ENCODE measurements at places on chromosomes 2 and 18.

GRCh38 chr2:72579591-72580180 is 246.1 kb downstream of the EXOC6B start:
- no peak for DNase-seq

- DNase-seq, result no peak
These were observed 121.2 kb downstream of the IRS1 start for GRCh38 chr2:226678422-226678821.

DNA sequence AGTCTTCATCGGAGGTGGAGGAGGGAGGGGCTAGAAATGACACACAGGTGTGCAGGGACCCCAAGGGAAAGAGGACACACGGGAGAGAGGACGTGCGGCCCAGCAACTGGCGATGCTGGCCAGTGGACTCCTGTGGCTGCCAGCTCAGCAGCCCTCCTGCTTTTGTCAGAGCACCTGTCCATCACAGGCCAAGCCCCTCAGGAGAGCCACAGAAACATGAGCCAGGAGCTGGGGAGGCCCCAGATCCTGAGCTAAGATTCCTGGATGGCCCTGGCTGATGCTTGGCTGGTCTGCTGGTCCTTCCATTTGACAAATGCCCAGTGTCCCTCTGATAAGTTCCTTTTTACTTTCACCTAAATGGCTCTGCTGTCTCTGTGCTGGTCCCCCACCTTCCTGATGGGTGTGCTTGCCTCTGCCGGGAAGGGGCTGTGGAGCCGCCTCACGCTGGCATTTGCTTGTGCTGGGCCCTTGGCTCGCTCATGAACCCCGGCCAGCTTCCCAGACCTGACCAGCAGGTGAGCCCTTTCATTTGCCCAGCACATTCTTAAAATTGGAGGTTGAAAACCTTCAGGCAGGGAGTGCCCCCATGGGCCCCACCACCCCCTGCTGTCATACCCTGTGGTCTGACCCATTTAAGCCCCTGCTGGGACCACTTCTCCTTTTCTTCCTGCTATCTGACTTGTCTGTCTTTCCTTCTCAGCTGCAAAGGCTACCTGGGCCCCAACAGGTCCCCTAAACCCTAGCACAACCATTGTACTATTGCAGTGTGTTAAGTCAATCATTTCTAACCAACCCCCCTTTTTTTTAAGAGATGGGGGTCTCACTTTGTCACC is 37.3 kb downstream of the CYP27C1 start:
- DNase-seq, result no peak

GRCh38 chr18:31451625-31452024 is 4.1 kb downstream of the DSG3 start:
- DNase-seq, result no peak

GRCh38 chr2:101820519-101820918 is 123.0 kb downstream of the MAP4K4 start:
- DNase-seq, result no peak

DNA sequence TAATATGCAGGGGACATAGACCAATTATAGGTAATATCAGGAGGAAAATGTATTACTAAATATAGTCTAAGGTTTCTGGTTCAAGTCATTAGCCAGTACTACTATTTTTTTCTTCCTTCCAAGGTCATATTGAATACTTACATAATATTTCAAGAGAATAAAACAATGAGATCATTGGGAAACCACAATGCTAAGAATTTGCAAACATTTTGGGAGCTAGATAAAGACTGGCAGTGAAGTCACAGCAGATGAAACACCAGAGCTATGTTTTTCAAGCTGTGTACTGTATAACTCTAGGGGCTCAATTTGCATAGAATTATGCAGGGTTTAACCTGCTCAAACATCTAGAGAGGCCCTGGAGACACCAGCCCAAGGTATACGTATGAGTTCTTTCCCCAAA is 80.5 kb upstream of the KCNH7 start:
- no peak for DNase-seq

DNA sequence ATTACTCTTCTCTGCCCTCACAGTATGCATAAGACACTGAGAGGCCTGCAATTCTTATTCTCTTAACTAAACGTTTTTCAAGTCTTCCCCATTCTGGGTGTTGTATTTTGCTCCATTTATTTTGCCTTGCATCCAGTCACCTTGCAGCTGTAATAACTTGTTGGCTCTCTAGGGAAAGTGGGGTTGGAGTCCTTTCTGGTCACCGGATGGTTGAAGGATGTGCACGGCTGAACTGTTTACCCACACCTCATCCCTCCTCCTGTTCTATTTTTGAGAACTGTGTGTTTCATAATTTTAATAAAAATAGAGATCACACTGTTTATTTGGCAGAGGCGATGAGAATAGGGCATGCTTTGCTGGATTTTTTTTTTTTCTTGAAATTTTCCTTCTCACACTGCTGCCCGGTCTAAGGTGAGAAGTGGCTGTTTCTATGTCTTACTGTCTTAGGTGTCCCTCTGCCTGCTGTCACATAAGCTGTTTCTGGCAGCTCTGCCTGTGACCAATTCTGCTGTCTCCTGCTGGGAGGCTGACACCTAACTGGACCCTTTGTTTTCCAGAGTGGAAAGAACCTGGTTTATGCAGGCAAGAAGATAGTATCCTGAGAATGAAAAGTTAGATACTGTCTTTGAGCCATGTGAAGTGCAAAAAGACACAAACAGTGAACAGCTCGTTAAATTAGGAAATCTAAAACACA is 342.6 kb downstream of the DPP10 start:
- no peak for DNase-seq

- no peak for DNase-seq
These were observed 502.5 kb upstream of the ACVR2A start for GRCh38 chr2:147342329-147342728.

DNA sequence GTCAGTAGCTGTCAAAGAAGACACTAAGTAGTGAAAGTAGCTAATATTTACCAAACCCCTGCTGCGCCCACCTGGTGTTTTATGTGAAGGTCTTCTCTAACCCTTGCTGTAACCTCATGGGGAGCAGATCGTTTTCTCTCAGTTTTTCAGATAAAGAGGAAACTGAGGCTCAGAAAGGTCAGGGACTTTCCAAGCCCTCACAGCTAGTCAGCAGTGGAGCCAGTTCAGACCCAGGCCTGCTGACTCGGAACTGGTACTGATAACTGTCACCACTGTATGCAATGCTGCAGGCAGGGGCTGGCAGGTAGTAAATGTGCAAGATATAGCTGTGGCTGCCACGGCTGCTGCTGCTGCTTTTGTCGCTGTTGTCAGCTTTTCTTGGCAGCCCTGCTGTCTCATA is 69.1 kb downstream of the LRRFIP1 start:
- no peak for DNase-seq

DNA sequence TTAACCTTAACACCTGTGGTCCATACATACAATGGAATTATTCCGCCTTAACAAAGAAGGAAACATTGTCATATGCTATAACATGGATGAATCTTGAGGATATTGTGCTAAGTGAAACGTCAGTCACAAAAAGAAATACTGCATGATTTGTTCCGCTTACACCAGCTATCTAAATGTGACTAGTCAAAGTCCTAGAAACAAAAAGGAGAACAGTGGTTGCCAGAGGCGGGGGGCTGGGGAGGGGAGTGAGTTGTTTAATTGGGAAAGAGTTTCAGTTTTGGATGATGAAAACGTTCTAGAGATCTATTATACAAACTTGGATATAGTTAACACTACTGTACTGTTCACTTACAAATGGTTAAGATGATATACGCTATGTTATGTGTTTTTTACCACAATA is 72.0 kb downstream of the SPRED2 start:
- DNase-seq, result no peak

DNA sequence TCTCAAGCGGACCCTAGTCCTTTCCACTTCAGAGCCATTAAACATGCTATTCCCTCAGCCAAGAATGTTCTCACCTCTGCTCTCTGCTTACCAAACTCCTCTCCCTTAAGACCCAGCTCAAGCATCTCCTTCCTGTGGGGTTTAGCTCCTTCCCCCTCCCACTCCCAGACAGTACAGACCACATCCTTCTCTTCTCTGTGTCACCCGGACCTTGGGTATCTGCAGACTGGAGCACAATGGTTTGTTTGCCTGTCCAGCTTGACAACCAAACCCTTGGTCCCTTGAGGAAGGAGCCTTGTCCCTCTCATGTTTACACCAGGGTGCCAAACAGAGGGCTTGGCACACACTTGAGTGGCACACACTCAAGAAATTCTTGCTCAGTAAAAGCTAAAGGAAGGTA is 4.1 kb upstream of the CD8A start:
- no peak for DNase-seq

DNA sequence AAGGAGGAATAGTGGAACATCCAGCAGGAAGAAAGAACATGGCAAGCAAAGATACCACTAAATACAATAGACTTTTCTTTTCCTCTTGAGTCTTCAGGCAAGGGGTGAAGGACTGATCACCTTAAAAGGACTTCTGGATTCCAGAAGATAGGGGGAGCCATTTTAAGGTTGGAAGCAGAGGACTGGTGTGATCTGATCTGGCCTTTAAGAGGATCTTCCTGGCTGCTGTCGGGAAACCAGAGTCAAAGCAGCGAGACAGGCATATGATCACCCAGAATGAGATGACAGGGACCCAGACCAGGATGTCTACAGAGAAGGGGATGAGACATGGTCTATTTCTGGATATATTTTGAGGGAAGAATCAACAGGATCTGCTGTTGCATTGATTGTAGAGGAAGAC is 558.0 kb downstream of the STK39 start:
- DNase-seq, result no peak

DNA sequence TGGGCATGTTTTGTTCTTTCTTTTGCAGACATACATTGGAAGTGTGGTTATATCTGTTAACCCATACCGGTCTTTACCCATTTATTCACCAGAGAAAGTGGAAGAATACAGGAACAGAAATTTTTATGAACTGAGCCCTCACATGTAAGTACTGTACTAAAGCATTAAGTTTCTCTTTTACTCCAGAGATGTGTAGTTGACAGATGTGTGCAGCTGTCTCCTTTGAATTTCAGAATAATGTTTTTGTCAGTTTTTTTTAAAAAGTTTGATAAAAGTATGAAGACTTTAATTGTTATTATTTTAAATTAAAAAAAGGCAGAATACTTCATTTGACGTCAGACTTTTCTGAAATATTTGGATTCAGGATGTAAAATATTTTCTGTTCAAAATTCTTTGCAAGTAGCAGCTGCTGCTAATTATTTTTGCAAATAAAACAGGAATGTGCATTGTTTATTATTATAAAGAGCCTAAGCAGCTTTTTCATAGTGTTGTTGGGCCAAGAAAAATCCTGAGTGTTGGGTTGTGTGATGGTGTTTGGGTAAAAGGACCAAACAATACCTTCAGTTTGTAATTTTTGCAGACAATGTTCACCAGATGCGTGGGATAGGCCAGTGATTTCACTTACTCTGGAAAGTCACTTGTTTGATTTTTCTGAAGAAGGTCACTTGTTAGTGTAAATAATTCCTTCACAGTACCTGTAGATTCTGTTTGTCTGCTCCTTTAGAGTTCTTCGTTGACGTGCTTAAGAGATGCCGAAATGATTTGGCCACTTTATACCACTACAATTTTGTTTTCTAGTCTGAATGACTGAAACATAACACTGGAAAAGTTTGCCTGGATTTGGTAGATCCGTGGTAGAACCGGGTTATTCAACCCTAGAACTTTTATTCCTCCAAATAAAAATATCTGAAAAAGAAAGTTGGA is 51.1 kb downstream of the MYO1B start:
- no peak for DNase-seq

DNA sequence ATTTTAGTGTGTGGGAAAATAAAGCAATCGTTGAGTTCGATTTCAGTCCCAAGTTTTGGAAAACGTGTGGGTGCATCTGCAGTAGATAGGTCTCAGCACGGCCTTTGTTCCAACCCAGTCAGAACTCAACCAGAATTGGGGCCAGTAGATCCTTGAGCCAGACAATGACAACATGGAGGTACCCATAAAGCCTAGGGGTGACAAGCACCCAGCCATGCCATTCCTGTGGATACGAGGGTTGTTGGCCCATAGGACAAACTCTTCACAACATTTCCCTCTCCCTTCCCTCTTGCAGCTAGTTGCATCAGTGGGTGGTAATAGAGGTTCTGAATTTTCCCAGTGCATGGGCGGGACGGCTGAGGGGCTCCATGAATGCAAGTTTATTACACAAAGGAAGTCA is 60.1 kb downstream of the ST3GAL5 start:
- DNase-seq, result no peak

- no peak for DNase-seq
These were observed 26.9 kb upstream of the ASAP2 start for GRCh38 chr2:9179572-9180201.

- peak; percentile 35 for DNase-seq
These were observed 580 bp downstream of the NEDD4L start for GRCh38 chr18:58044370-58045241.

- no peak for DNase-seq
These were observed 397.1 kb downstream of the ERBB4 start for GRCh38 chr2:212141499-212141898.

DNA sequence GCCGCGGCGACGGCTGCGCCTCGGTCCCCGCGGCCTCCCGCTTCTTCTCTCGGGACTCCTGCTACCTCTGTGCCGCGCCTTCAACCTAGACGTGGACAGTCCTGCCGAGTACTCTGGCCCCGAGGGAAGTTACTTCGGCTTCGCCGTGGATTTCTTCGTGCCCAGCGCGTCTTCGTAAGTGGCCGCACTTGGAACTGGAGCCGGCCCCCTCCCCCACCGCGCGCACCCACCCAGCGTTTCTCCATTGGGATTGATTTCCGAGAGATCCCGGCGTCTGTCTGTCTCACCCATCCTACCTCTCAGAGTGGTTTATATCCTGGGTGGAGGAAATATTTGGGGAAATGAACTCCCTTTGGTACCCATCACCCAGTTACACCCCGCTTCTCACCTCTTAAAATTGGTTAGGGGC is 498 bp downstream of the ITGAV start:
- DNase-seq, result no peak

- no peak for DNase-seq
These were observed 12.5 kb downstream of the MARCO start for GRCh38 chr2:118954297-118955060.

GRCh38 chr18:71168557-71169145 is 879.8 kb downstream of the SOCS6 start:
- no peak for DNase-seq

DNA sequence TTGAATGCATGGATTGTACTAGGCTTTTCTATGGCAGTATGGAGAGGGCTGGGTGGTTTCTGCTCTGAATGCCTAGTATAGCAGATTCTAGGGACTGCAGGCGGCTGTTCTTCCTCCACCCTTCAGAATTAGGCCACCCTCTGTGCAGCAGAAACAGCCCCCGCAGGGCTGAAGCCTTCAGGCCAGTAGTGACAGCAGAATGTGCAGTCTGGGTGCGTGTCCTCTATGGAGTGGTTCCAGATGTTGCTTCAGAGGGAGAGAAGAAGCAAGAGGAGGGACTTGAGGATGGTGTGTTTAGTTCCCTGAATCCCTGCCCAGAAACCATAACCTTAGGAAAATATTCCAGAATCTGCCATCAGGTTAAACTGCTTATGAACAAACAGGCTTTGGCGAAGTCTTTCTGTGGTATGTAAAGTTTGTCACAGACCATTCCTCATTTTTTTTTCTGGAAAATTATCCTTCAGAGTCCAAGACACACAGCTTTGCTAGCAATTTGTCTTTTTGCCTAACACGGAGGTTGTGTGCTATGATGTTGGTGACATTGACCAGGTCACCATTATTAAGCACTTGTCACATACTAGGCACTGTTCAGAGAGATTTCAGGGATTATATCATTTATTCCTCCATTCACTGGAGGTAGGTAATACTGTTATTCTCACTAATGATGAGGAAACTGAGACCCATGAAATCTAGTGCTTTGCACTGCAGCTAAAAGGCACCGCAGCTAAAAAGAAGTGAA is 21.1 kb downstream of the CASP10 start:
- DNase-seq, result no peak

All from stimulated activated CD4-positive, alpha-beta T cell treated with anti-CD3 and anti-CD28 coated beads, Interleukin-2, amount 100 ng/mL, for 48 hours (primary cell).